ENCODE measurements at places on chromosomes 11 and 22.

DNA sequence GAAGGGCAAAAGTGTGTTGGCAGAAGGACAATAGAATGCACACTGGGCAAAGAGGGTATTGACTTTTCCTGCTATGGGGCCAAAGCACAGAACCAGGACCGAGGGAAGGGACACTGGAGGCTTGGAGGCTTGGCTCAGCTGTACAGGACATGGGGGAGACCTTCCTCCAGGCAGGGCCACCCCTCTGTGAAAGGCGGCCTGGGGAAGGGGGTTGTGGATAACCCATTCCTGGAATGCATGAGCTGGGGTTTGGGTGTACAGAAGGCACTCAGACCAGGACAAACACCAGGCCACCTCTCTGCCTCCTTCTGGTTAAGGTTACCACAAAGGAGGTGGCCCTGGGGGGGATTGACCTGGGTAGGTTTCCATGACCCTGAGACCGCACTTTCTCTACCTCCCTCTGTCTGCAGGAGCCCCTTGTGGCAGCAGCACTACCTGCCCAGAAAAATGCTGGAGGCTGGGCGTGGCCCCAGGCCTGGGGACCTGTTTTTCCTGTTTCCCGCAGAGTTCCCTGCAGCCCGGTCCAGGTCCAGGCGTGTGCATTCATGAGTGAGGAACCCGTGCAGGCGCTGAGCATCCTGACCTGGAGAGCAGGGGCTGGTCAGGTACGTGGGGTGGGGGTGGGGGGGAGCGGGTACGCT is 9.6 kb downstream of the P2RY2 start:
- no peak for DNase-seq

- DNase-seq, result no peak
These were observed 66.2 kb upstream of the SEZ6L start for GRCh38 chr22:26103023-26103422.

GRCh38 chr11:105297463-105297862 is 157.9 kb upstream of the CARD18 start:
- no peak for DNase-seq

- DNase-seq, result no peak
These were observed 16.9 kb downstream of the CTNND1 start for GRCh38 chr11:57778318-57779037.

DNA sequence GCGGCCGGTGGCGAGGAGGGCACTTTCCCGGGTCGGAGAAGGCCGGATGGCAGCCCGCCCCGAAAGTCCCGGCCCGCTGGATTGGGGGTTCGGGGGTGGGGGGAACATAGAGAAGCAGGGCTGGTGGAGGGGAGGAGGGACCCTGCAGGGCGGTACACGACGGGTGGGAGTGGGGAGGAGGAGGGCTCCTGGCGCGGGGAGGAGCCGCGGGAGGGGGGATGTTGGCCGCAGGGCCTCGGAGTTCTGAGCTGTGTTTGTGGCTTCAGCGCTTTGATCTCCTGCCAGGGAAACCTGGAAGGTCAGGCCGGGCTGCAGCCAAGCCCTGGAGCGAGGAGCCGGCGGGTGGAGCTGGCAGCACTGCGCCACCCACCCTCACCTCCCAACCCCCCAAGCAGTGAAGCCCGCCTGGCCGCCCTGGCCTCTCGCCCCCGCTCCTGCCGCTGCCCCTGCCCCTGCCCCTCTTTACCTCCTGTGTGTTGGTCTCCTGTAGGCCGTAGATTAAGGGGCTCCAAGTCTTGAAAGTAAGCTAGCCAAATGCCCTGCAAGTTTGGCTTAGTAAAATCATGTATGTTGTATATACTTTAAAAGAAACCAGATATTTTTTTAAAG is 30.9 kb downstream of the C22orf31 start:
- no peak for DNase-seq

DNA sequence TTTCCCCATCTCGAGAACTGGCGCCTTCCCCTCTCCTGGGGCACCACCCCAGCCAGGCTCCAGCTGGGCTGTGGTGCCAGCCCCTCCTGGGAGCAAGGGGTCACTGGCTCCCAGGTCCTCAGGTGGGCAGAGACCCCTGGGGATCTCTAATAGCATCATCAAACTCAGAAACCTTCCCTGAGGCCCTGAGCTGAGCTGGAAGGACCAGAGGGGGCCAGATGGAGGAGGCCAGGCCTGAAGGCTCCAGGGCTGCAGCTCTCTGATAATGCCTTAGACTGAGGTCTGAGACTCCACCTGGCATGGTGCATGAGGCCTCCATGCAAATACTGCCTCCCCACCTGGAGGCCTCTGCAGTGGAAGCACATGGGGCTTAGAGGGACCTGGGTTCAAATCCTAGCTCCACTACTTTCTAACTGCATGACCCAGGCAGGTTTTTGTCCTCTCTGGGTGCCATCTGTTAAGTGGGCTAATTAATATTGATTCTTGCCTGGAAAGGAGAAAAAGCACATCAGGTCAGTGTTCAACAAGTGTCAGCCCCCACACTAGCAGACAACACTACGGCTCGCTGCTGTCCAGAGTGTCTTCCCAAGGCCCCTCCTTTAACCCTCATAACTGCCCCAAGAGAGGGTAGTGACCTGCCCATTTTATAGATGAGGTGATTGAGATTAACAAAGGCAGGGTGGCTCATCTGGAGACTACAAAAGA is 1.5 kb downstream of the MAPK8IP1 start:
- no peak for DNase-seq

DNA sequence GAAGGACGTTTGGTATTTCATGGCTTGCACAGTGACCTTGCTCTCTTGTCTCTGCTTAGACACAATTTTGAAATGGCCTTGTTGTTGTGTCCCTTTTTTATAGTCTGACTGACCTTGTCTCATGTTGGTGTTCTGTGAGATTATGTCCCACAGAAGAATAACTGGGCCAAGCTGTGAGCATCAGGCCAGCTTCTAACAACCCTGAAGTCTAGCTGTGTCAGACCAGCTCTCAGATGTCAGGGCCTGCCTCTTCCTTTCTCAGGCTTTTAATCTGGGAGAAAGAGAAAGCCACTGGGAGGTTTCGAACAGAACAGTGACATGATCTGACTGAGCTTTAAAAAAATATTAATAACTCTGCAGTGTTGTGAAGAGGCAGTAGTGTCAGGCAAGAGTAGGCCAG is 2.0 kb upstream of the UEVLD start:
- no peak for DNase-seq

GRCh38 chr11:33912405-33913361 is 20.8 kb upstream of the LMO2 start:
- DNase-seq, result no peak

GRCh38 chr11:68099474-68100405 is 21.4 kb downstream of the CHKA start:
- no peak for DNase-seq

- DNase-seq, result no peak
These were observed 121.4 kb upstream of the CD82 start for GRCh38 chr11:44443836-44444769.

GRCh38 chr11:113877670-113878055 is 2.3 kb upstream of the USP28 start:
- no peak for DNase-seq

- DNase-seq, result no peak
These were observed 6.0 kb upstream of the LMO1 start for GRCh38 chr11:8269636-8270035.

DNA sequence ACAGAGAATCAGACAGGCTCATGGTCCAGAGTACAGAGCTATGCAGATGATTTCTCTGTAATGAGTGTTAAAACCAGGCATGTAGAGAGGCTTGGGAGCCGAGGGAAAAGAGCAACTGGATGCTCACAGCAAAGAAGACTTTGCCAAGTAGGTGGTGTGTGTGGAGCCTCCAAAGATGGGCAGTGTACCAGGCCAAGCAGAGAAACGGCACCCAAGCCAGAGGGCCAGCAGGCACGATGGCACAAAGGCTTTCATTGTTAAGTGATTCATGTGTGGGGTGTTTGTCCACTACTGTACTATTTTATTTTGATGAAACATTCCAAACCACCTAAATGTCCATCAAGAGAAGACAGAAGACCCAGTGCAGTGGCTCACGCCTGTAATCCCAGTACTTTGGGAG is 11.1 kb downstream of the RANGAP1 start:
- no peak for DNase-seq

DNA sequence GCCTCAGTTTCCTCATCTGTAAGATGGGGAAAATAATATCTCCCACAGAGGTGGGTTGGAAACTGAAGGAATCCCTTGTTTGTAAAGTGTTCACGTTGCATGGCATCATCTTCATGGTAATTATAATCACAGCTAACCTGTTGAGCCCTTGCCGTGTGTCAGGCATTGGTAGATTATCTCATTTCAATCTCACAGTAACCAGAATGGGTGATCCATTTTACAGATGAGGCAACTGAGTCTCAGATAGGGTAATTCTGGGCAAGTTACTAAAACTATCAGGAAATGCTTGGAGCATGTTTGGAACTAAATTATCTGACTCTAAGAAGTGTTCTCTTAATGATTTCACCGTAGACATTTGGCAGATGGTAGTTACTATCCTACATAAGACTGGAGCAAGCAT is 109.4 kb downstream of the NAV2 start:
- no peak for DNase-seq

GRCh38 chr22:43227239-43227630 is 40.3 kb upstream of the TTLL12 start:
- no peak for DNase-seq

- no peak for DNase-seq
These were observed 1261.4 kb upstream of the TENM4 start for GRCh38 chr11:80702264-80702663.

DNA sequence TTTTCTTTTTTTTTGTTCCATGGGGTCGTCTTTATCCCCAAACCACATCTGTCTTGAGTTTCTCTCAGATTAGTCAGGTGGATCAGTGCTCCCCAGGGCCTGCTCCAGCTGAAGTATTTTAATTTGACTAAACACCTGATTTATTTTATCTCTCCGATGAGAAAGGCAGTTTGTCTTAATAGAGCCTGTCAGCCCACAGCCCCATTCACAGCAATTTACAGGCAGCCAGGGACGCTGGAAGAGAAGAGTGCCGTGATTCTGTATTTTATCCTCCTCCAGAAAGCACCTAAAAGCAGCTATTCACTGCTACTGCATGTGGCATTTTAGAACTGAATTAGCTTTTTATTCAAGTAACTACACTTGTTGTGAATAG is 164.5 kb downstream of the SOX6 start:
- no peak for DNase-seq

DNA sequence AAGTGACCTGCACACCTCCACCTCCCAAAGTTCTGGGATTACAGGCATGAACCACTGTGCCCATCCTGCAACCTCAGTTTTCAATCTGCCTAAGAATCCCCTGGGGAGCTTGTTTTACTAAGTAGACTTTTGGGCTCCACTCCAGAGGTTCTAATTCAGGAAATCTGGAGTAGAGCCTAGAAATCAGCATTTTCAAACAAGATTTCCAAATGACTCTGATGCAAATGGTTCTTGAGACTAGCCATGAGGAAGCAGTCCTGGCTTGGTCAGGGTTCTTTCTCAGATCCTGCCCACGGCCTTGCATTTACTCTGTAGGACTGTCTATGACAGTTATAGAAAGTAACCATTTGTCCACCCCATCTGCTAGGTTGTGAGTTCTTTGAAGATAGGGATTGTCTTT is 1.6 kb upstream of the KCNE3 start:
- no peak for DNase-seq

DNA sequence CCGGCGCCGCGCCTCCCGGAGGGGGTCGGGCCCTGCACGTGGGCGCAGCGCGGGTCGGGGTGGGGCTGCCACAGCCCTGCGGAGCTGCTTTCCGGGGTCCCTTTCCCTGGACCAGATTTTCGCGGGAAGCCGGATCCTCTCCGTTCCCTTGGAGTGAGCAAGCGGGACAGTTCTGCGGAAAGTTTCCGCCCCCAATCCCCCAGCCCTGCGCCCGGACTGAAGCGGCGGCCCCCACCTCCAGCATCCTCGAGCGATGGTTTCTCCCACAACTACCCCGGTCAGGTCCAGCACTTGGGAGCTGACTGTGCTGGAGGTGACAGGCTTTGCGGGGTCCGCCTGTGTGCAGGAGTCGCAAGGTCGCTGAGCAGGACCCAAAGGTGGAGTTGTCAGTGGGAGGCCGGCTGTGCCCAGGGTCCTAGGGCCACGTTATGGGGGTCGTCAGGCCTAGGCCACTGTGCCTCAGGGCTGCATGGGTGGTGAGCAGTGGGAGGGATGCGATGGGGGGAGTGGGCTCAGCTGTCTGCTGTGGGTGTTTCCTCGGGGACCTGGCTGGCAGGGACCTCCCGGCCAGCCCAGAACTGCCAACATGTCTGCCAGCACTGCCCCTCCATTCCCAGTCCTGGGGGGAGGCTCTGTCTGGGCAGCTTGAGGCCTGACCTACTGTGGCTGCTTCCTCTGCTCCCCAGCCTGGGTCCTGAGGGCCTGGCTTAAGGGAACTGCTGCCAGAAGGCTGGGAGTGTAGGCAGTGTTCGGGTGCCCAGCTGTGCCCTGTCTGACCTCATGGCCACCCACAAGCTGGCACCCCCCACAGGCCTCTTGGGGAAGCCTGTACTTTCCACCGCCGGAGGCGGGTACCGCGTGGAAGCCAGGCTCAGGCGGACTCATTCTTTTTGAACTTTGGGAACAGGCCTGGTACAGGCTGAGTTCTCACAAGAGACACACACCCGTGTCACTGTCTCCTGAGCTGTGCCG is 726 bp downstream of the ST3GAL4 start:
- no peak for DNase-seq

GRCh38 chr22:49325531-49326395 is 501.9 kb downstream of the BRD1 start:
- no peak for DNase-seq

DNA sequence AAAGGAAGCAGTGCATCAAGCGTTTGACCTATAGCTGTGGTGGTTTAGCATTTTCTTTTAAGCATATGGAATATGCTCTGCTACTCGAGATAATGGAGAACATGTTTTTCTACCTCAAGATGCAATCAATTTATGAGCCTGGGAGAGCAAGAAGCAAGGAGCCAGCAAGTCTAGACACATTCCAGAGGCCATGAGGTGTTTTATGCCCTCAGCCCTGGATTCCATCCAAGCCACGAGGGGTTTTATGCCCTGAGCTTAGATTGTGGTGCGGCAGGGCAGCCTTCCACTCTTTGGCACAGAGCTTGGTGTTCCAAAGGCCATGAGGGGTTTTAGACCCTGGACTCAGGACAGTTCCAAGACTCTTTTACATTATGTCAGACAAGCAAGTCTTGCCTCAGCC is 11.7 kb upstream of the DNAJB13 start:
- no peak for DNase-seq

DNA sequence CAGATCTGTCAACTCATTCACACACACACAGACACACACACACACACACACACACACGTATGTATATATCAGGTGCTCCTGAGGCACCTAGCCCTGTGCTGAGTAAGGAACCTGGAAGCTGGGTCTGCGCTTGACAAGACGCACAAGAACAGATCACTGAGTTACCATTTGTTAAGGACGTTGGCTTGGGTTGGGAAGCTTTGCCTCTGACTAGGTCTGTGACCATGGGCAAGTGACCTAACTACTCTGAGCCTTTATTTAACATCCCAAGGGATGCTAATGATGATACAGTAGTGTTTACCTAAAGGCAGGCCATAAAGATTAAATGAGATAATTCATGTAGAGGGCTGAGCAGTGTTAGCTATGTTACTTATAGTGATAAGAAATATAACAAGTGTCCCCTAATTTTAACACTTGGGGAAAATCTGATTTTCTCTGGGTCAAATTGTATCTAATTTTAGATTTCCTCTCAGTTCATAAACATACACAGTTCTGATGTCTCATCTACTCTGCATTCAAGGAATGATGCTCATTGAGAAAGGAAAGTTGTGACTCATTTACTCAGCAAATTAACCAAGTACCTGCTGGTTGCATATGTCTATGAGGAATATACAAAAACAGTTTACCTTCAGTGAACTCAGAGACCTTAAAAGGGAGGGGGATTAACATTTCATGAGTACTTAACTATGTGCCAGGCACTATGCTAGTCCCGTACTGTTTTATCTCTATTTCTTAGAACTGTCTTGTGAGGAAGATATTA is 13.6 kb downstream of the RNF185 start:
- DNase-seq, result no peak

GRCh38 chr11:91857179-91857578 is 367.4 kb upstream of the FAT3 start:
- no peak for DNase-seq
